ENCODE measurements at places on chromosomes 5 and 9.

- no peak for DNase-seq
Measured at GRCh38 chr5:169667896-169668674, 31.0 kb downstream of the DOCK2 start.

DNA sequence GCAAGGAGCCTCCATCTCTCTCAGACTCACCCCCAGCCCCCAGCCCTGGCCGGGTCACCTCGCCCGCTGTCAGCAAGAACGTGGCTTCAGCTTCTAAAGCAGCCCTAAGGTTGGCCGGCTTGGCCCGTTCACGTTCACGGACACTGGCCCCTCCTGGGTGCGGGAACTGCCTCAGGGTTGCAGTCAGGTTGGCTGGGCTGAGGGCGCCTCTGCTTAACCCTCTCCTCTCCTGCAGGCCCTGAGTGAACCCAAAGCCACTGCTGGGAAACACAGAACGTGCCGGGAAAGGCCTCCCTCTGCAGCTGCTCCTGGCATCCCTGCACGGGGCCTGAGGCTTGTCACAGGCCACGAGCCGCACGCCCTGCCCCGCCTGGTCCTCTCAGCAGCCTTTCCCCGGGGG is 40.1 kb upstream of the UBAC1 start:
- DNase-seq, result no peak

DNA sequence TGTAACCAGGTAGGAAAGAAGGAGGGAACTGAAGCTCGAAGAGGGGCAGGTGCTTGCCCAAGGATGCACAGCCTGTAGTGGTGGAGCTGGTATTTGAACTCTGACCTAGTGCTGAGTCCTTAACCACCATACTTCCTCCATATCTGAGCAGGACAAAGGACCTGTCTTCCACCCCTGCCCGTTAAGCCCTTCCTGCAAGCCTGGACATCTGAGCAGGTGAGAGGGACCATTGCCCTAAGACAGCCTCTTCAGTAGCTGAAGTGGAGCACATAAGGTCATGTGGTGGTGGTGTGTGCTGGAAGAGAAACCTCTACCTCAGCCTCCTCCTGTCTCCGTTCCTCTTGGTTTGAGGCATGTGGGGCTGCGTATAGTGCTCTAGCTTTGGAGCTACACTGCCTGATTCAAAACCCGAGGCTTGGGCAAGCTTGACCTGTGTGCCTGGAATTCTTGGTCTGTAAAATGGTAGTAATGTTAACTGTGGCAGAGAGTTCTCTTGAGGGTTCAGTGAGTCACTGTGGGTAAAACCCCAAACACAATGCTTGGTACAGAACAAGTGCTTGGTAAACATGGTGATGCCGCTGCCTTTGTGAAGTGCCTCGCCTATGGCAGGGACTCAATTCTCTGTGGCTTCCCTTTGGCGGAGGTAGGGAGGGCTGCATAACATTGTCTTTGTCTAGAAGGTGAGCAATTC is 7.4 kb downstream of the GALNT10 start:
- DNase-seq, result peak; percentile 68

DNA sequence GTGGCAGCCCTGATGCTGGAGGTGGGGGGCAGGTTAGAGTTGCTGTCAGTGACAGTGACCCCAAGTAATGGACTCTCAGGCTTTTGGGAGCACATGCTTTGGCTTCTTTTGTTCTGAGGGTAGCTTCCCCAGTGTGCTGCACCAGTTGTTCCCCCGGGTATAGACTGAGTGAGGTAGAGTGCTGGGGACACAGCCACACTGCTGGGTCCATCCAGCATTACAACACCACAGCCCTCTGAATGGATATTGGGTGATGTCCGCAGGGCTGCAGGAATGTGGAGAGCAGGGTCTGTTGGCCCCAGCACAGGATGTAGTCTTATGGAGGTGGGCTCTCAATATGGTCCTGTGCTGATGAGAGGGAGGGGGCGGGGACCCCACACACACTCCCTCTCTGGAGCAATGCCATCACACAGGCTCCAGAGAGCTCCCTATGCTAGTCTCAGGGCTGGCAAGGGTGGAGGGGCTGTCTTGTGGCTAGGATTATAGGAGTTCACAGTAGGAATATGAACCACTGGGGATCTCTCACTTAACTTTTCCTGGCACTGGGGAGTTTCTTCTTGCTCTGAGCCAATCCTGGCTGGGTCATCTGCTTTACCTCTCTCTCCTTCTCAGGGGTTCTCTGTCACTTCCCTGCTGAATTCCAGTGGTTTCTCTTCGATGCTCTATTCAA is 20.7 kb downstream of the OSMR start:
- peak; percentile 56 for DNase-seq

GRCh38 chr5:132898094-132898493 is 24.6 kb downstream of the LEAP2 start:
- DNase-seq, result no peak

GRCh38 chr9:87533271-87533670 is 35.6 kb downstream of the DAPK1 start:
- no peak for DNase-seq

DNA sequence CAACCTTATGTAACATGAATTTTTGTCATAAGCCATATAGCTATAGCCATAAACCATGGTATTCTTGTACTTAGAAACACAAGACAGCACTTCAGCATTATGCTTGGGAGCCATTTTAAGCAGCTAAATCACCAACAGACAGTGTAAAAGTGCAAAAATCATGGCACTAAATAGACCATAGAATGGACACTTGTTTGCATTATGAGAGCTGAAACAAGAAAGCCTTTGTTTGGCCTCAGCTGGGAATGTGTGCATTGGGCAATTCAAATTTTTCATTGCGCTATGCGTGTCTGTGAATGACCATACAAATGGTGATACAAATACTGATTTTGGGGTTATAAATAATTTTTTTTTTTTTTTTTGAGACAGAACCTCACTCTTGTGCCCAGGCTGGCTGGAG is 23.7 kb downstream of the KDM4C start:
- no peak for DNase-seq

DNA sequence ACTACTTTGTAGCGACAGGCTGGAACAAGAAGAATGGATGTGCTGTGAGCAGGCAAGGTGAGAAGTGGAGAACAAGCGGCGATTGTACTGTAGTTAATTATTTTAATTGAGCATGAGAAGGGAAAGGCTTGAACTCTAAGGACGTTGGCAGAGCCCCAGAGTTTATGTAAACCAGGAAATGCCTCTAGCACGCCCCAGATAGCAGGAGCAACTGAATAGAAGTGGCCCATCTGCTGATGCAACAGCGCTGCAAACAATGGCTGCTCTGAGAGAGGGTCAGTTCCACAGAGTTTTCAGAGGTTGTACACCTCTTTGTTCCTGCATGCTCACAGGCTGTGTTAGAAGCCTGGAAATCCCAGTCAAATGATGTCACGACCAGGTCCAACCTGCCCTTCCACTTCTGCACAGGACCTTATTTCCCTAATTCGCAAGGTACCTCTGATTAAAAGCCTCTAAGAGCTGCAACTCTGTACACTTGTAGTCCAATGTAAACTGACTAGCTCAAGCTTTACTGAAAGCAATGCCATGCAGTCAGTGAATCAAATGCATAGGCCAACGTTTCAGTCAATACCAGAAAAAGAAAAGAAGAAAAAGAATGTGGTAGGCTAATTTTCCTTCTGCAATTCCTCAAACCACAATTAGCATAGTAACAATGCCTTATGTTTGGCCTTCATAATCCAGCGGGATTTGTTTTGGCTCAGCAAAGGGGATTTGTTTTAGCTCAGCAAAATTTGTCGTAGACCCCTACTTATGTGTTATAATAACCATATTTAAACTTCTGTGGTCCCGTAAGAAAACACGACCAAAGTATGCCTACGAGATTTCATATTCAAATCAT is 119.6 kb upstream of the RETREG1 start:
- DNase-seq, result no peak

GRCh38 chr5:154618696-154619095 is 136.5 kb upstream of the LARP1 start:
- DNase-seq, result no peak

DNA sequence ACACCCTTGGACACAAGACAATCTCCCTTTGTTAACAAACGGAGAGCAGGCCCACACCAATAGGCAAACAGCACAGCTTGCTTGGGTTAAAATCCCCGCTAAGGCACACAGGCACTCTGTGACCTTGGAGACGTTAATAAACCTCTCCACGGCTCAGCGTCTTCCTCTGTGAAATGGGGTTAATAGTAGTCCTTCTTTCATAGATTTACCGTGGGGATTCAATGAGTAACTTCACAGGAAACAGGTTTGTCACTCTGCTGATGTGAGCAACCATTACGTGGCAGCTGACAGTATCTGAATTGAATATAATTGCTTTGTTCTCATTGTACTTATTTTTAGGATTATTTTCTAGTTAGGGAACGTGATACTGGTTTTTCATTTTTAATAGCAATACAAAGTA is 65.2 kb upstream of the ADRA1B start:
- peak; percentile 68 for DNase-seq

GRCh38 chr5:36561601-36562000 is 44.8 kb upstream of the SLC1A3 start:
- DNase-seq, result no peak

DNA sequence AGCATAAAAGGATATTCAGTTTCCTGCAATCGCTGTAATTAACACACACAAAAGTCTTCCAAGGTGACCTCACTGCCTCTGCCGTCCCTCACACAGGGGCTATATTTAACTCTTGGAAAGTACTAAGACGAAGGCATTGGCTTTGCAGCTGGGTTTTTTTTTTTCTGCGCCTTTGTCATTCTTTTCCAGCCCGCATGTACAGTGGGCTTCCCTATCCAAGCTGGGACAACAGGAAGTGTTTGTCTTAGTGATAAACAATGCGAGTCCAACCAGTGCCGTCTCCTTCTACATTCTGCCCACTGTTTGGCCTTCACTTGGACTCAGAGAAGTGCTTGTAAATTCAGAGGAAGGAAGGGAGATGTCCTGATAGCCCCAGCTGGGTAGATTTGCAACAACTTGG is 17.6 kb downstream of the AFAP1L1 start:
- no peak for DNase-seq

DNA sequence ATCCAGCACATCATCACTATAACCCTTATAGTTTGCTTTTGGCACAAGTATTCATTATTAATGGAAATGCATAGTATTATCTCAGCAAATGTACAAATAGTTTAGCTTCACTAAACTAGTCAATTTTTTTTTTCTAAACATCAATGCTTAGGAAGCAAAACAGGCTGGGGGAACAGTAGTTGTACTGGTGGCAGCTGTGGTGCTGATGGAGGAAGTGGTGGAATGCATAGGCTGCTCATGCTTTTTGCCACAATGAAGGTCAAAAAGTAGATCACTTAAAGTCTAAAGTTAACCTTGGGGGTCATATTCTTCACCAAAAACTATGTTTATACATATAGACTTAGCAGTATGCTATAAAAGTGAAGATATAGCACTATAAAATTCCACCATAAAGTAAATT is 36.3 kb upstream of the CDKN2B start:
- no peak for DNase-seq

DNA sequence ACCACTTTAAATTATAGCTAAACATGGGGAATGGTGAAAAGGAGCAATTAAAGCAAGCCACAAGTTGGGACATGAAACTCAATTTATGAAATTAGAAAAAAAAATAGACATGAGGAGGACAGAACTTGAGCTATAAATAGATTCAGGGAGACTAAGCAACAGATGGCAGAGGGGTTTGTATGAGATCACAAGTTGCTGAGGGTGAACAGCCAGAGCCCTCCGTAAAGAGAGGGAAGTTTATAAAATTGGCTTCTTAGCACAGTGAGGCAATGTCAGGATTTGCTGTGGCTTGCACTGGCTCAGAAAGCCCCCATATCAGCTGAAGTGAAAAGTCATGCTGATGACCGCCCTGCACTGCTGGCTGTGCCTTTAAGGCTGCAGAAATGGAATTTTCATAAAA is 443.4 kb upstream of the CD180 start:
- DNase-seq, result no peak

DNA sequence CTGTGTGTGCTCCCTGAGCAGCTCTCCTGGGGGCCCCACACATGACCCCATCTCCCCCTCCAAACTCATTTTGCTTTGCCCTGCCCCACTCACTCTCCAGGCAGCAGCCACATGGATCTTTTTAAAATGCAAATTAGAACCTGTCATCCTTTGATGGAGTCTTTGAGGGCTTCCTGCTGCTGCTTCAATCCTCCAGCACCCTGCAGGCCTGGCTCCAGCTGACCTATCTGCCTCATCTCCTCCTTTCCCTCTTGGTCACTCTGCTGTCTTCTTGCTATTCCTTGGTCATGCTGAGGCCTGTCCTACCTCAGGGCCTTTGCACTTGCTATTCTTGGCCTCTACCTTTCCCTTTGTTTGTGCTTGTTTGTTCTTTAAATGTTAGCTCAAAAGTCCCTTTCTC is 17.9 kb downstream of the NDST1 start:
- no peak for DNase-seq

DNA sequence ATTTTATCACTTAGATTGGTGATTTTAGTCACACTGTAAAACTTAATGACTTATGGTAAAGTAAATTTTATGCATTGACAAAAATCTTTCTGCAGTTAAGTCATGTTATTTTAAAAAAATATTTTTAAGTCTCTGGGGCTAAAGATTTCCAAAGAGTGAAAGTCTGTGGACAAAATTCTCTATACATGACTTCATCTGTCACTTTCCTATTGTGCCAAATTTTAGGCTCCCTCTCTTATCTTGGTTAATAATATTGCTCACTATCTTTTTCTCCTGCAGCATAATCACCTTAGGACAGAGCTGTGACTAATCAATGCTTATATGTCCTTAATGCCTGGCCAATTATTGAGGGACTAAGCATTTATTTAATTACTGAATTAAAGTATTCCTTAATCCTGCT is 15.2 kb downstream of the LURAP1L start:
- DNase-seq, result no peak

GRCh38 chr5:60586307-60586901 is 113.6 kb downstream of the DEPDC1B start:
- peak; percentile 51 for DNase-seq

- DNase-seq, result peak; percentile 63
Measured at GRCh38 chr9:127899128-127899943, at the start of gene ST6GALNAC6. Gene ST6GALNAC6, minus strand, starts transcription at chr9:127899603. Its CDS starts 1,622 bp downstream, at chr9:127897981.

DNA sequence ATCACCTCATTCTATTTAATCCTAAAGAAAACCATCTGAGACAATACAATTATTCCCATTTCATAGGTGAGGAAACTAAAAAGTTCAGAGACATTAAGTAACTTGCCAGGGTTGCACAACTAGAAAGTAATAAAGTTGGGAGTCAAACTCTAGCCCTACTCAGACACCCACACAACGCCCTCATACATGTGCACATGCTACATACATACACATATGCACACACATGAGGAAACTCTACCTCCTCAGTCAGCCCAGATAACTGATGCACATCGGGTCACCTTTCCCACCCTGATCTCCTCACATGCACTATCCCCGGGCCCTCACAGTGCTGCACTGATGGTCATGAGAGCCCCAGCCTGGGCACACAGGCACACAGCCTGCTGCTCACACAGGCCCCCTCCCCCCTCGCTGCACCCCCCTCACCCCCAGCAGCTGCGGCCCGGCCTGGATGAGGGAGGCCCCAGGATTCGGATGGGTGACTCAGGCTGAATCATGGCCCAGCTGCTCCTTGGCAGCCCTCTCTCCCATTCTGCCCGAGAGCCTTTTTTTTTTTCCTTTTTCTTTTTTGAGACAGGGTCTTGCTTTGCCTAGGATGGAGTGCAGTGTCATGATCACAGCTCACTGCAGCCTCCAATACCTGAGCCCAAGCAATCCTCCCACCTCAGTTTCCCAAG is 5.0 kb upstream of the GPRIN1 start:
- peak; percentile 77 for DNase-seq

GRCh38 chr5:33793276-33793675 is 98.5 kb downstream of the ADAMTS12 start:
- no peak for DNase-seq
